ENCODE measurements at places on chromosomes 1 and 21.

DNA sequence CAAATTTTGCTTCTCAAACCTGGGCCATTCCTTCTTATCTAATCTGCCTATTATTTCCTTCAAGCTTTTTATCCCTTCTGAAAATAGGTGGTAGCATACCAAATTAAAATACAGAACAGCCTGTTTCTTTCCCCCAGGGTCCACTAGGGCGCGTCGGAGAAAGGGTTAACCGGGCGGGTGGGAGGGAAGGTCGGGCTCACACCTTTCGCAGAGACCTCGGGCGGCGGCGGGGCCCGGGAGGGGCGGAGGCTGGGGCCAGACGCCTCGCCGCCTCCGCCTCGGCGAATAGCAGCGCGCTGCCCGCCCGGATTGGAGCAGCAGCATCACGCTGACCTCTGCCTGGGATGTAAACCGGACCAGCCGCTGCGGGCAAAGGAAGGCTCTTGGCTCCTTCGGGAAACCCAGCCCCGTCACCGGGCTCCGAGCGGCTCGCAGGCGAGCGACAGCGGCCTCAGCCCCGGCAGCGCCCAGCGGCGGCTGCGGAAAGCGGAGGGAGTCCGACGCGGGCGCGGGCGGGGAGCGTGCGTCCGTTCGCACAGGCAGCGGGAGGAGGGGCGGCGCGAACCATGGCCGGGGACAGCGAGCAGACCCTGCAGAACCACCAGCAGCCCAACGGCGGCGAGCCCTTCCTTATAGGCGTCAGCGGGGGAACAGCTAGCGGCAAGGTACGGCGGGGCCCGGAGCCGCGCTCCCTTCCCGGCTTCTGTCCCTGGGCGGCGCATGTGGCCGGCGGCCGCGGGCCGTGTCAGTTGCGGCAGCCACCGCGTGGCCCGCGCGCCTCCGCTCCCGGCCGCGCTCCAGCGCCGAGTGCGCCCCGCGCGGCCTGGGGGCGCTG, at the start of gene UCK2:
TSS of gene UCK2 (plus strand) at position 347 of the 835 bp plus-strand sequence. CDS start at position 567, 220 bp downstream.
- DNase-seq, result peak; percentile 82

DNA sequence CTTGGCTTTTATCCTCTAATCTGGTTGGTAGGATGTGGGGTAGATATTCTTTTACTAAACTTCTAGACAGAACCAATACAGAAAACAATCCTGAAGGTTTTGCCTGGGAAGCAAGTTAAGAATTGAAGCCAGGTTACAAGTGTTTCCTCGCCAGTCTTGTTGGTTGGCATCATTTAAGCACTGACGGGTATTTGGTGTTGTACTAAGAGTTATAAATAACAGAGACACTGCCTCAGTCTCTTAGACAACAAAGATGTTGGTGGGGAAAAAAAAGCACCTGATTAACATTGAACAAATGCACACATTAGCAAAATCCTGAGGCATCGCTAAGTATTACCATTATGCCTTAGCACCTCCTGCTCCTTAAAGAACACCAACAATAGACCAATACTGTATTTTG, 272.2 kb downstream of the BRINP2 start:
- no peak for DNase-seq

DNA sequence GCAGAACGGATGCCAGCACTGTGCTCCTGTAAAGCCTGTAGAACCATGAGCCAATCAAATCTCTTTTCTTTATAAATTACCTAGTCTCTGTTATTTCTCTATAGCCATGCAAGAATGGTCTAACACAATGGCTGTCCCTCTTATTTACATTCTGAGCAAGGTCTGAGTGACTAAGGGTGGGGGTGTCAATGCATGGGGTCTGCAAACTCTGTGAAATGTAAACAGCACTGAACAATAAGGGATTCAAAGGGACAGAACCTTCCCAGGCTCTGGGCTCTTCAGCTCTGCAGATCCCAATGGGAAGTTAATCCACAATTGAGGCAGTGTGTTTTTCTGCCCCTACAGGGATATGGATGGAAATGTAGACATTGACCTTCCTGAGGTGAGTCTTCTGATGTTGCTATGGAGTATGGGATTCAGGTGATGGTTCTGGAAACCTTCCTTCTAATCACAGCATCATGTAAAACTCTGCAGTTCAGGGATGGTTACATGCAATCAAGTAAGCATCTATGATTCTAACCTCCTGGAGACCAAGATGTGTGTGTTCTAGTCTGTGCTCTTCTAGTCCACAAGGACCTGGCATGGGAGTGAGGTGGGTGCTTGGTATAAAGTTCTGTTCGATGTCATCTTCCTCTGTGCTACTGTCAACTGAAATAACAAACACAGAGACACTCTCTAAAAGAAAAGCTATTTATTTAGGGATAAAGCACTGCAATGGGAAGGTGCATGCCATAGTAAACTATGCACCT, 38.6 kb downstream of the CAPN9 start:
- no peak for DNase-seq

- no peak for DNase-seq
Measured at GRCh38 chr21:37561941-37562919, 195.7 kb downstream of the DYRK1A start.

DNA sequence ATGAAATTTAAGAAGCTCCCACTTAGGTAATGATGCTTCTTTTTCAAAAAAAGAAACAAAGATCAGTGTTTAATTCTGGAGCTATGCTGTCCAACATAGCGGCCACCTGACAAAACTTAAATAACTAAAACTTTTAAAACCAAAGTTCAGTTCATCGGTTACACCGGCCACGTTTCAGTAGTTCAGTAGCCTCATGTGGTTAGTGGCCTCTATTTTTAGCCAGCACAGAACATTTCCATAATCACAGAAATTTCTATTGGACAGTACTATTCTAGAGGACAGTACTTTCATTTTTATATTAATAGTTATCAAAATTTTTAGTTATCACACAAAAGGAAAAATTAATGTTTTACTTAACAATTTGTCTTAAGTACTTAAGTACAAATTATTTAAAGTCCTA, 141.0 kb downstream of the USP25 start:
- no peak for DNase-seq

- no peak for DNase-seq
Measured at GRCh38 chr1:205840146-205840923, 9.6 kb downstream of the PM20D1 start.

DNA sequence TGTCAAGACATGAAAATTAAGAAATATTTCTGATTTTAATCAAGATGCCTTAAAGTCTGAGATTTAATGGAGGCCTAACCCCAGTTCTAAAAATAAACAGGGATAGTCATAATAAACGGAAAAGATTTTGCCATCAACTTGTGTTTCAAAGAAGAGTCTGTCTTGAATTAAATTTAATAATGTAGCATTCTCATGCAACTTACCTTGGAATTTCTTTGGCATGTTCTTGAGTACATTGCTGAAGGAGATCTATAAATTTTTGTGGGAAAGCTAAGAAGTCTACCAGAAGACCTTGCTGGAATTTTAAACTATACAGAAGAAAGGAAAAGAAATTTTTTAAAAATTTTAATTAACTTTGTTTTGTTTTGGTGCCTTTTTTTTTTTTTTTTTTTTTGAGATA, 10.6 kb downstream of the SASS6 start:
- peak; percentile 82 for DNase-seq

DNA sequence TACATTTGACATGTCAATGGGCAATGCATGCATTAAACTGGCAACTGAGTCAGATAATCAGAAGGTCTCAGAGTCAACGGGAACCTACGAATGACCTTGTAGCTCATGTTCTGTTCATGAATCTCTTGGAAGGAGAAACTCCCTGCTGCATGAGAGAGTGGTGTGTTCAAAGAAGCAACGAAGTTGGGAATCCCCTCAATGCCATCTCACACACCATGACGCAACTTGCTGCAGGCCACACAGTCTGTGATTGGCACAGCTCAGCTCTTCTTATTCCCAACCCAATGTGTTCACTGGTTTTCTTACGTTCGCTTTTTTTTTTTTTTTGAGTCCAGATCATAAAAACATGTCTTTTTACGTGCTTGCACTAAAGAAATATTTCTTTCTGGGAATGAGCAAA, 53.5 kb upstream of the PRDM2 start:
- DNase-seq, result no peak

- no peak for DNase-seq
Measured at GRCh38 chr21:45938811-45939520, 42.6 kb upstream of the COL6A1 start.

- DNase-seq, result no peak
Measured at GRCh38 chr1:183562701-183563100, 27.6 kb downstream of the NCF2 start.

DNA sequence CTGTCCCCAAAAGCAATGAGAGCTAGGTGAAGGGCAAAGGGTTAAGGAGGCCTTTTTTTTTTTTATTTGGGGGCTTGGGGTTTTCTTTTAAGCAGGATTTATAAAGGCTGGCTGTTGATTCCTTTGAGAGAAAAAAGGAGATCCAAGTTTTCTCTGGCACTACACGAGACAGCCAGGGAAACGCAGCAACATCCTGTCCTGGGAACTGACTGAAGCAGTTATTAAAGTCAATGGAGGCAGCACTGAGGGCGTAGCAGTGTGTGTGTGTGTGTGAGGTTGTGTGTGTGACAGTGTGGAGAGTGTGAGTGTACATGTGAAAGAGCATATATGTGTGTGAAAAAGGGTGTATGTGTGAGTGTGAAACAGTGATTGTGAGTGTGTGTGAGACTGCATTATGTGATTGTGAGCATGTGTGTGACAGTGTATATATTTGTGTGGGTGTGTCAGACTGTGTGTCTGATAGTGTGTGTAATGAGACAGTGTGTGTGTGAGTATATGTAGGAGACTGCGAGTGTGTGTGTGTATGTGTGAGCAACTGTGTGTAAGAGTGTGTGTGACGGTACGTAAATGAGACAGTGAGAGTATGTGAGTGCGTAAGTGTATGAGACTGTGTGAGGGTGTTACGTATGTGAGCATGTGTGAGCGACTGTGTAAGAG, 65.9 kb upstream of the TIAM1 start:
- no peak for DNase-seq

DNA sequence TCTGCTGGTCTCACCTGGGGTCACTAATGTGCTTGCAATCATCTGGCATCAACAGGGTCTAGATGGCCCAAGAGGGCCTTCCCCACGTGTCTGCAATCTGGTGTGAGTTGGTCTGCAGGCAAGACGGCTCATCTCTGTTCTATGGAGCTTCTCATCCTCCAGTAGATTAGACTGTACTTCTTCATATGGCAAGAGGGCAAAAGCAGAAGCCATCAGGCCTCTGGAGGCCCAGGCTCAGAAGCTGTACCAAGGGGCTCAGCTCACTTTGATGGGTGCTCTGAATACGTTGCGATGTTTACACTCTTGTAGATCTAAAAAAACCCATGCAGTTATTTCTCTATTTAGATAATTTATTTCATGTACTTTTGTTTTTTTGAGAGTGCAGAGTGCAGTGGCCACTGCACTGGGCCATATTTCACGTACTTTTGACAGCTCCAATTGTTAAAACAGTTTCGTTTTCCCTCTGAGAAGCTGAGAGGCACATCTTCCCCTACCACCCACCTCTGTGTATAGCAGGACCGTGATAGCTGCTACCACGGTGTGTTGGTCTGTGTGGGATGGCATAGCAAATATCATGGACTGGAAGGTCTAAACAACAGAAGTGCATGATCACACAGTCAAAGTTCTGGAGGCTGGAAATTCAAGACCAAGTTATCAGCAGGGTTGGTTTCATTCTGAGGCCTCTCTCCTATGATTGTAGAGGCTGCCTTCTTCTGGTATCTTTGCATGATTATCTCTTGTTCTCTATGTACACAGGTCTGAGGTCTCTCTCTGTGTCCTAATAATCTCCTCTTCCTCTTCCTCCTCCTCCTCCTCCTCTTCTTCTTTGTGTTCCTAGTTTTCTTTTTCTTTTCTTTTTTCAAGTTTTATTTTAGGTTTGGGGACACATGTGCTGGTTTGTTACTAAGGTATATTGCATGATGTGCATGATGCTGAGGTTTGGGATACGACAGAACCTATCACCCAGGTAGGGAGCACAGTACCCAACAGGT, 17.0 kb downstream of the CITED4 start:
- DNase-seq, result no peak

DNA sequence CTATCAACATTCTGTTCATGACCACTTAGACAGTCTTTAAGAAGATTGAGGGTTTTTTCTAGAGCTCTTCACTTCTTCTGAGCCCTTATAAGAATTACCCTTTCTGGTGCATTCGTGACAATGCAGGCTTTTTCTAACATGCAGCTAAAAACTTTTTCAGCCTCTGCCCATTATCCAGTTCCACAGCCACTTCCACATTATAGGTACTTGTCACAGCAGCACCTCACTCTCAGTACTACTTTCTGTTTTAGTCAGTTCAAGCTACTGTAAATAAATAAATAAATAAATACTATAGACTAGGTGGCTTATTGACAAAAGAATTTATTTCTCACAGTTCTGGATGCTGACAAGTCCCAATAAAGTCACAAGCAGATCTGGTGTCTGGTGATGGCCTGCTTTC, 284.4 kb upstream of the PKN2 start:
- no peak for DNase-seq

- no peak for DNase-seq
Measured at GRCh38 chr1:51976846-51977602, 13.5 kb downstream of the RAB3B start.

DNA sequence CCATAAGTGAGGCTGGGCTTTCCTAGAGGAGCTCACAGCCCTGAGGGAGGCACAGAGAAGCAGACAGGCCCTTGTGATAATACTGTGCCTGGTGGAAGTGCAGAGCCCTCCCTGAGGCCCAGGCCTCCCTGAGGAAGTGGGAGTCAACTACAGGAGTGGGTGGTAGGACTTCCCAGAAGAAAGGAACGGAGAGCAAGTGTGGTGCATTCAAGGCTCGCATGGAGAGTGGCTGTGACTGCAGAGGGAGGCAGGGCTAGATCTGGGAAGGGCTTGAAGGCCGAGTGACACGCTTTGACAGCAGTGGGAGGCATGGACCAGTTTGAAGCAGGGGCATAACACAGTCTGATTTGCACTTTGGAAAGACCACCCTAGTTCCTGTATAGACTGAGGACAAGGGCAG, 37.3 kb downstream of the AZIN2 start:
- no peak for DNase-seq

GRCh38 chr1:203274603-203275381, 30.5 kb upstream of the BTG2 start:
- DNase-seq, result no peak

GRCh38 chr1:211493876-211494653, 2.1 kb upstream of the RD3 start:
- no peak for DNase-seq

GRCh38 chr1:175369696-175370095, 177.1 kb upstream of the KIAA0040 start:
- no peak for DNase-seq

Measured in EH (cell line).